Activated T-cell treated with anti-CD3 and anti-CD28 coated beads for 1 hour (primary cell): ENCODE measurements at places on chromosomes 7 and 10.
A peak's percentile ranks its signal among the peaks of the same experiment; 100 is the strongest.

DNA sequence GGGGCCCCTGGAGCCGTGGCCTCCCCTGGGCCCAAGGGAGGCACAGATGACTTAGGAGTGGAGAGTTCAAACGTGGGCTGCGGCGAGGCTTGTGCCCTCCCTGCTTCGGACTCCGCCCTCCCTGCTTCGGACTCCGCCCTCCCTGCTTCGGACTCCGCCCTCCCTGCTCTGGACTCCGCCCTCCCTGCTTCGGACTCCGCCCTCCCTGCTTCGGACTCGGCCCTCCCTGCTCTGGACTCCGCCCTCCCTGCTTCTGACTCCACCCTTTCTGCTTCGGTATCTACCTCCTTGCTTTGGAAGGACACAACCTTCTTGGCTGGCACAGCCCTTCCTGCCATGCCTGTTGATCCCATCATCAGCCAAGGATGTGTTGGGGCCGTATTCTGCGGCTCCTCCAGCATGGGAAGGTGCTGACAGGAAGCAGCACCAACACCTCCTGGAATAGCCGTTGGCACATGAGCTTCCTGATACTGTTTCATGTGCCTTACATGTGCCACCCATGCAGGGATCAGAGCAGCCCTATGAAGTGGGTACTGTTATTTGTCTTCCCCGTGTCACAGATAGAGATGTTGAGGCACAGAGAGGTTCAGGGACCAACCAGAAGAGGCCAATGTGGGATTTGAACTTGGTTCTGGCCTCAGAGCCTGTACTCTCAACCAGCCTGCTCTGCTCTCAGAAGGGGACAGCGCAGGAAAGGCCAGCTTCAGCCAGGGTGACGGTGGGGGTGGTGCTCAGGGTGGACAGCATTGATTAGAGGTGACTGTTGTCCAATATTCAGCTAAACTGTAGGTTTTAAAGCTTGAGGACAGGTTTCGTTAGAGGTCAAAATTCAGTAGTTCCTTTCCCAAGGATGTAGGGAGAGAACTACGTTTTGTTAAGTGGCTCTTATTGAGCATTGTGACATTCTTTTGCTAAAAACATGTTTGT, 114.5 kb downstream of the NKX6-2 start:
- DNase-seq = no peak

- DNase-seq = no peak
Observed at GRCh38 chr7:146844405-146844804, 727.8 kb downstream of the CNTNAP2 start.

GRCh38 chr10:91366704-91367103, 43.4 kb upstream of the HECTD2 start:
- DNase-seq = no peak

GRCh38 chr7:17520941-17521340, 222.5 kb downstream of the AHR start:
- no peak for DNase-seq

GRCh38 chr7:25369786-25370185, 141.5 kb upstream of the NPVF start:
- DNase-seq = no peak

GRCh38 chr7:55485501-55486191, 86.7 kb downstream of the VOPP1 start:
- DNase-seq = no peak

- no peak for DNase-seq
Observed at GRCh38 chr10:12018438-12019282, 23.9 kb downstream of the UPF2 start.

DNA sequence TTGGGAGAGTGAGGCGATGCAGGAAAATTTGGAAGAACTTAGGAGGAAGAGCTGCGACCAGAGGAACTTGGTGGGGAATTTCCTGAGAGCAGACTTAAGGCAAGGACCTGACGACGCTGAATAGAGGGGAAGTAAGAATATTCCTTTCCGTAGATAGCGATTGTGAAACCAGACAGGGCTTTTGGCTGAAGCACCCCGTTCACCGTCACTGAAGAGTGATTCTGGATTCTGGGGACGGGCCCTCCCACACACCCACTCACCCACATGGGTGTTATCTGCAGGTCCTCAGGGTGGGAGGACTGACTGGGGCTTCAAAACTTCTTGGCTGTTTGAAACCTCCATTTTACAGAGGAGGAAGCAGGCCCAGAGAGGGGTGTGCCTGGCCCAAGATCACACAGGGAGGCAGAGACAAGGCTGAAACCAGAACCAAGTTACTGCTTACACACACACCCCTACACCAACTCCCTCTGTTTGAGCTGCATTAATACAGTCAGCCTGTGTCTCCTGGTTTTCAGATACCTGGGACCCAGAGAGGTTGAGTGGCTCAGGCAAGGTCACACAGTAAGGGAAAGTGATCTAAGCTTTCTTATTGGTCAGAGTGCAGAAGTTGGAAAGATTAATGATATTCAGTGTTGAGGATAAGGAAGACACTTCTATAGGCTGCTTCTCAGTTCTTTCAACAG, 37.2 kb upstream of the CDH23 start:
- no peak for DNase-seq

DNA sequence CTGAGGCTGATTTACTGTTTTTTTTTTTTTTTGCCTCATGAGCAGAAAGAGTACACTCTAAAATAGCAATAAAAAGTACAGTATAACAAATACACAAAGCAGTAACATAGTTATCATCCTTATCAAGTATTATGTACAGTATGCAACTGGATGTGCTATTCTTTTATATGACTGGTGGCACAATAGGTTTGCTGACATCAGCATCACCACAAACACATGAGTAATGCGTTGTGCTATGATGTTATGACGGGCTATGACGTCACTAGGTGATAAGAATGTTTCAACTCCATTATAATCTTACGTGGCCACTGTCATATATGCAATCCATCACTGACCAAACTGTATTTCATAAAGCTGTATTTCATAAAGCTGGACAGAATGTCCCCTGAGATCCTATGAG, 189.2 kb upstream of the GLI3 start:
- no peak for DNase-seq

DNA sequence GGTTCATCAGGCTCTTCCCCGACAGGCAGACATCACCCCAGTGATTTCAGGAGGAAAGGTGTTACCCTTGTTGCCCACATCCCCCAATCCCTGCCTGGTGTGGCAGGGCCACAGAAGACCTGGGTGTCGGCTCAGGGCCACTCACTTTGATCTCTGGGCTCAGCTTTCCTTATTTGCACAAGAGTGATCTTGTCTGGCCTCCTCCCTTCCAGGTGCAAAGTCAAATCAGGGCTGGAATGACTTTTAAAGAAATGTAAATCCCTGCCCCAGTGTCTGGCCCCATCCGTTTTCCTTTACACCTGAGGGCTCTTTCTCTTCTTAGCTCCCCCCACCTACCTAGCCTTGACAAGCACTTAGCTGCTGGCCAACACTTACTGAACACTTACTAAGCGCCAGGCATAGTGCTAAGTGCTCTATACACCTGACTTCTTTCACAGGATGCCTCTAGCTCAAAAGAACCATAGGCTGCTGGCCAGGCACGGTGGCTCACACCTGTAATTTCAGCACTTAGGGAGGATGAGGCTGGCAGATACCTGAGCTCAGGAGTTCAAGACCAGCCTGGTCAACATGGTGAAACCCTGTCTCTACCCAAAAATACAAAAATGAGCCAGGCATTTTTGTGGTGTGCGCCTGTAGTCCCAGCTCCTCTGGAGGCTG, 979 bp upstream of the NODAL start:
- DNase-seq = no peak

DNA sequence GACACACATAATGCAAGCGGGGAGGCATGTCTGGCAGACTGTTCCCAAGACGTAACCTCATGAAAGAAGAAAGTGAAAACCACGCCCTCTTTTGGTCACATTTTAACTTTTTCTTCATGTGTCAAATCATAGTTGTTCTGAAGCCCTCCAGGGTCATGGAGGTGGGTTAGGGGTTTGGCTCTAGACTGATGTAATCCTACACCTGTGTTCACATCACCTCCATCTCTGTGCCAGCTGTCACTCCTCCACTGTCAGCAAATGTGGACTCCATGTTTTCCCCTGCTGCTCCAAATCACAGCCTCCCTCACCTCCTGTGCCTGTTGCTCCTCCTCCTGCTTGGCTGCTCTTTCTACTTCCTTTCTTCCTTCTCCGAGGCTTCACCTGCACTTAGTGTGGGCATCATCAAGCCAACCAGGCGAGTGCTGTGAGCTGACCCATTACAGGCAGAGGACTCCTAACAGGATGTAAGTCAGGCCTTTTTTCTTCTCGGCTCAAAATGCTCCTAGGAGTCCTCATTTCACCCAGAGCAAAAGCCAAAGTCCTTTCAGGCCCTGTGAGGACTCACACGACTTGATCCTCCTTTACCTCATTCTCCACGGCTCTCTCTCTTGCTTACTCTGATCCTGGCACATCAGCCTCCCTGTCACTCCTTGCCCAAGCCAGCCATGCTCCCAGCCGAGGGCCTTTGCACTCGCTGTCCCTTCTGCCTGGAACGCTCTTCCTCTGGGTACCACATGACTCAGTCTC, 66.4 kb upstream of the IFRD1 start:
- DNase-seq = no peak

DNA sequence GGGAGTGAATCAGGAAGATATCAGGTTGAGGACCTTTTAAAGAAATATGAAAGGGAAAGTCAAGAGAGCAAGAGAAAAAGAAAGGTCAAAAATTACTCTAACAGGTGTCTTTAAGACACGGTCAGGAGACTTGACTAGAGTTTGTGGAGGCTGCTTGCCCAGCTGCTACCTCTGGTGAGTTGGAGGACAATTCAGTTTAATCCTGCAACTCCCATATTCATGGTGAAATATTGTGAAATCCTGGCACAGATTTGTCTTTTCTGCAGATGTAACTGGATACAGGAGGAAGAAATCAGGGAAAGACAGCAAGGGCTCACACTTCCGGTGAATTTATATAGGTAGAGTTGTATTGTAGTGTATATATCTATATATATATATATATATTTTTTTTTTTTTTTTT, 93.5 kb downstream of the AKAP9 start:
- DNase-seq = no peak

GRCh38 chr7:4882169-4883032, 1.1 kb downstream of the RADIL start:
- no peak for DNase-seq

DNA sequence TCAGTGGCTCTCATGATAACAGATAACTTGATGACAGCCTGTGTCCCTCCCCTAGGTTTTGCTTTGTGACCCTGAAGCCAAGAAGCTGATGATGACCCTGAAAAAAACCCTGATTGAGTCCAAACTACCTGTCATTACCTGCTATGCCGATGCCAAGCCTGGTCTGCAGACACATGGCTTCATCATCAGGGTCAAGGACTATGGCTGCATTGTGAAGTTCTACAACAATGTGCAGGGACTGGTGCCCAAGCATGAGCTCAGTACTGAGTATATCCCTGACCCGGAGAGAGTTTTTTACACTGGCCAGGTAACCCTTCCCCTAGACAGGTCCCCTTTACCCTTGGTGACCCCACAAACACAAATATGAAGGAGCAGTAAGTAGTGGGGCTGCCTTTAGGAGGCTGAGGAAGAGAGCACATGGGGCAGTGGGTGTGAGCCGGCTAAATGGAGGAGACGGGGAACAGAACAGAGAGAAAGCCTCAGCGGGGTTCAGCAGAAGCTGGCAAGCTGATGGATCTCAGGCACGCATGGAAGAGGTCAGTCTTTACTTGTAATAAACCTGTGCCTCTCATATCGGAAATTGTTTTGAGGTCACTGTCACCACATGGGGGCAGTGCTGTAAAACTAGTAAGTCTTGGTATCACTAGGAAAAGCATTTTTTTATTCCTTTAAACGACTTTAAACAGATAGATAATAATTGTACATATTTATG, 20.2 kb downstream of the PDCD11 start:
- peak; percentile 59 for DNase-seq

DNA sequence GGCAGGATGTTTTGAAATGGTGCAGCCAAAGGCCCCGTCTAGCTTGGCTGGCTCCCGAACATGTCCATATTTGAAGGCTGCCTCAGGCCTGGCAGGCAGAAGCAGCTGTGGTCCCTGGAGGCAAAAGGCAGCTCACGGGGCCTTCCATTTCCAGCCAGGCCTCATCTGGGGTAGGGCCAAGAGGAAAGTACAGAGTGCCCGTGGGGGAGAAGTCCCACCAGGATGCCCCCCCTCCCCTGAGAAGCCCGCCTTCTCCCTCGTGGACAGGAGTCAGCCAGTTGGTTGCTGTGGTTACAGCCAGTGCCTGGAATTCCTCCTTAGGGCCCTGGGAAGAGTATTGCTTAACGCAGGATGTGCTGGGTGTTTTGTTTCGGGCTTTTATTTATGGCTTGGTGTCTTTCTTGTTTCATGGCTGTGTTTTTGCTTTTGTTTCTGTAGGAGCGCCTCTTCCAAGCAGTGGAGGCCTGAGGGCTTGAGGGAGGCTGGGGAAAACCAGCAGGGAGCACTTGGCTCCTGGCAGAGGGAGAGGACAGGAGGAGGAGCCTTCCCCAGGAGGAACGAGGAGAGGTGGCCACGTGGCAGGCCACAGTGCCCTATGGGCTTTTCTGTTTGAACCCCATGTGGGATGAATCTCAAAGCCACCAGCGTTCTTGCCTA, 45.4 kb downstream of the CHST3 start:
- DNase-seq = no peak

GRCh38 chr10:124231168-124232155, 138.1 kb upstream of the CHST15 start:
- DNase-seq = no peak

DNA sequence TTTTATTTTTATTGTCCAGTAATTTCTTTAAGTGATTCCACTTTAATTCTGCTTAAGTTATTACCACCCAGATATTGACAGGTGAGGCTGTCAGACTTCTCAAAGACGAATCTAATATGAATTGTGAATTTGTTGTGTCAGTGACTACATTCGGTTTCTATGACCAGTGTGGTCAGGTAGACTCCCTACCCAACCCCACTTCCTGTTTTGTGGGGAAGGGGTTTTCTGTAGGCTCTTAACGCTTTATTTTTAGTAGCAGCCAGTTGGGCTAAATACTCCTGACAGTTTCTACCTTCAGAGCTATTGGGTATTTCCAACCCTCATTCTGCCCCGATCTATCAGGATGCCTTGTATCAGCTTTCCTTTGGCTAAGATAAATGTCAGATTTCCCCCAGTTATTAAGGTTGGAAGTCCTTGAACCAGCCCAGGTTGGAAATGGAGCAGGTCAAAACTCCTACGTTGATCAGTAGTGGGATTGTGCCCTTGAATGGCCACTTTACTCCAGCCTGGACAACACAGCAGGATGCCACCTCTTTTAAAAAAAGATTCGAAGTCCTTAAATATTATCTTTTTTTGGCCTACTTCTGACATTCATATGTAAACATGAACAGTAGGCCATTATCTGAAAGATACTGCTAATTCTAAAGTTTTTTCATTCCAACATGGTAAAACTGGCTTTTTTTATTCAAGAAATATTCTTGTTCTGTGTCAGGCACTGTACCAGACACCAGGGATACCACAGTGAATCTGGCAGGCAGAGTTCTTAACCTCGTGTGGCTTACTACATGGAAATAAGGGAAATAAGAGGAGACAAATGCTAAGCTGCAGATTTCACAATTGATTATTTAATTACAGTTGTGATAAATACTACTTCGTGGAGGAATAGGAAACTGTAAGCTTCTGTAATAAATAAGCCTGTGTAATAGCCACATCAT, 133.3 kb upstream of the SAMD8 start:
- no peak for DNase-seq
